Brain (organoid and tissue), 16 donors: ENCODE measurements at places on chromosomes 16 and 17.

DNA sequence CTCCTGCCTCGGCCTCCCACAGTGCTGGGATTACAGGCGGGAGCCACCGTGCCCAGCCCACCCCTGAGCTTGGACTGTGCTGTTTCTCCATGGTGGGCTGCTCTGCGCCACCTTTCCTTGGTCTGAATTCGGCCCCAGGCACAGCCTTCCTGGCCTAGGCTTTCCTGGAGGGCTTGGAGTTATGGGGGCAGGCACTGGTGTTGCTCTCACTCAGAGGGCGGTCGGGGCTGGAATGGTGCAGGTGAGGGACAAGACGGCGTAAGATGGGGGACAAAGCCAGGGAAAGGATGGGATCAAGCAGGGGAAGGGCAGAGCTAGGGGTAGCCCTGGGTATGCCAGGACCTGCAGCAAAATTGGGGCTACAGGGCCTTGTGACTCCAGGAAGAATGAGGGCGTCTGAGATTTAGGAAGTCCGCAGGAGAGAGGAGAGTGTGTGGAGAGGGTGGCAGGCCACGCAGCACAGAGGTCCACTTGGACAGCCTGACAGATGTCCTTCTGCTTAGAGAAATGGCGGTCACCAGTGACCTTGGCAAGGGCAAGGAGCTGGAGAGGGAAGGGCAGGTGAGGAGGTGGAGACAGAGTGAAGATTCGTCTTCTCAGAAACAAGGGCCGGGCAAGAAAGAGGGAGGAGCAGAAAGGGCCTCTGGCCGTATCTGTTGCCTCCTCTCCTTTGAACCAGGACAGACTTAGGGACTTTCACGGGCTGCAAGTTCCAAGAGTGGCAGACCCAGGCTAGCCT, 1.6 kb upstream of the ATP6V0C start:
- no peak for DNase-seq

DNA sequence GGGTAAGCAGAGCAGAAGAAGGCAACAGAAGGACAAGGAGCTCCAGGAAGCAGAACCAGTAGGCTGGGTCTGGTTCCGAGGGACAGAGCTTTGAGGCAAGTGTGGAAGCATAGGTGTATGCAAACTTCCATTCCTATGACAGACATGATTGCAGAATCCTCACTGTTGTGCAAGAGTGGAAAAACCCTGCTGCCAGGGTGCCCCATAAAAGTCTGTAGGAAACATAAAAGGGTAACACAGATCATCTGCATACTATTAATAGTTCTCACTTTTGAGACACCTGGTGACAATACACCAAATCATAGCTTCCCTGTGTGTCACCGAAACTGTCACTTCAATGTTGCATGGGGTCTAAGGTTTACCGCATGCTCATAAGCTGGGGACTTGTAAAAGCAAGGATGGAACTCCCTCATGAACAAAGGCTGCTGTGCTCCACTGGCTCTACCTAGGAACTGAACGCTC, 39.7 kb downstream of the ARHGAP17 start:
- DNase-seq = no peak

DNA sequence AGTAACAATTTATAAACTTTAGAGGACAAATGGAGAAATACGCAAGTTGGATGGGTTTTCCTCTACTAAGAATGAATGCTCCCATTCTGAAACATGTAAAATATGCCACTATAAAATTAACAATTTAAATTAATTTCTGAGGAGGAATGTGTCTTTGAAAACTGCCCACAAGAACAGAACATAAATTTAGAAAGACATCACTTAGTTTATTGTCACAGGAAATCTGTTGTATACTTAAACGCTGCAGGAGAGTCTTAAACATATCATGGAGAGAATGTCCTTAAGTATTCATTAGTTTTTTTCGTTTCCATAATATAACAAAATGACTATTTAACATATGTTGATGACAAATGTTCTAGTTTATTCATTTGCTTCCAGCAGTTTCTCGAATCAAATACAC, 29.6 kb downstream of the USP32 start:
- no peak for DNase-seq

- no peak for DNase-seq
Observed at GRCh38 chr17:70074956-70075355, at the start of gene KCNJ16. Gene KCNJ16 (plus strand): TSS chr17:70075225. CDS start chr17:70132088, 56,863 bp downstream.

DNA sequence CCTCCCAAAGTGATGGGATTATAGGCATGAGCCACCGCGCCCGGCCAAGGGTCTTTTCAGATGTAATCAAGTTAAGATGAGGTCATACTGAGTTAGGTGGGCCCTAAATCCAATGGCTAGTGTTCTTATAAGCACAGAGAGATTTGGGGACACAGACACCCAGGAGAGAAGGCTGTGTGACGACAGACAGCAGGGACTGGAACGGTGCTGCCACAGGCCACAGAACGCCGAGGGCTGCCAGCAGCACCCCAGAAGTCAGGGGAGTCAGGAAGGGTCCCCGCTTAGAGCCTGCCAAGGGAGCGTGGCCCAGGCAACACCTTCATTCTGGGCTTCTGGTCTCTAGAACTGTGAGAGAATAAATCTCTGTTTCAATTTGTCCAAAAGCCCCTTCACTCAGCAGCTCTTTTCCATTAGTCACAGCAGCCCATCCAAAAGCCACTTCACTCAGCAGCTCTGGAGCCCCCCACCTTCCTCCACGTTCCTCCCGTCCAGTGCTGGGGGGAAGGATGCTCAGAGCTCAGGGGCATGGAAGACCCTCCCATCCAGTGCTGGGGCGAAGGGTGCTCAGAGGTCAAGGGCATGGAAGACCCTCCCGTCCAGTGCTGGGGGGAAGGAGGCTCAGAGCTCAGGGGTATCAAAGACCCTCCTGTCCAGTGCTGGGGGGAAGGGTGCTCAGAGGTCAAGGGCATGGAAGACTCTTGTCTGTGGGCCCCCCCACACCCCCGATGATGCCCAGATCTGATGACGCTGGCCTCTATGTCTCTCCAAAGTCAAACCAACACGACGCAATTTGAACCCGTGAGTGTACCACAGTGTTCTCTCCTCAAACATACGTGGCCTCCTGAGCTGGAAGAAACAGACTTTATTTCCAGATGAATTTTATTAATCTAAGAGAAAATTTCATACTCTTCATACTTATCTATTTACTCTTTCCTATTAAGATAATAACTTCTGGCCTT, 11.9 kb downstream of the RAB40B start:
- no peak for DNase-seq

DNA sequence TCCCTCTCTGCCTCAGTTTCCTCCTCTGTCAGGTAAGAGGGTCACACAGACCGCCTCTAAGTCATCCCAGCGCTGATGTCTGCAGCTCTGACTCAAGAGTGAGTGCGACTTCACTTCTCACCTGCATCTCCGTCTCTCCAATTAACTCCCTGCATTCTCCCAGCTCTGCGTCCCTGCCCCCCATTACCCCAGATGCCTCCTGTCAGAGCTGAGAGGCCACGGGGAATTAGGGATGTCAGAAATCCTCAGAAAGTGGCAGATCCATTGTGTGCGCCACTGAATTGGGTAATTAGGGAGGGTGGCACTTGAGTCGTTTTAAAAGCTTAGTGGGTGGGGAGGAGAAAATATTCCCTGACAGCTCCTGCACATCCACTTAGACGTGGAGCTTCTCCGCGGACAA, 885.4 kb upstream of the EEF2KMT start:
- DNase-seq = peak; percentile 24

GRCh38 chr16:12426122-12426521, 377.6 kb downstream of the CPPED1 start:
- DNase-seq = peak; percentile 95

- no peak for DNase-seq
Observed at GRCh38 chr16:23074423-23074822, 74.8 kb downstream of the USP31 start.
